Stimulated activated CD4-positive, alpha-beta T cell treated with anti-CD3 and anti-CD28 coated beads, Interleukin-12 subunit alpha, Interleukin-12 subunit beta, amount 100 ng/mL, for 48 hours (primary cell): ENCODE measurements at places on chromosomes 6 and 20.

DNA sequence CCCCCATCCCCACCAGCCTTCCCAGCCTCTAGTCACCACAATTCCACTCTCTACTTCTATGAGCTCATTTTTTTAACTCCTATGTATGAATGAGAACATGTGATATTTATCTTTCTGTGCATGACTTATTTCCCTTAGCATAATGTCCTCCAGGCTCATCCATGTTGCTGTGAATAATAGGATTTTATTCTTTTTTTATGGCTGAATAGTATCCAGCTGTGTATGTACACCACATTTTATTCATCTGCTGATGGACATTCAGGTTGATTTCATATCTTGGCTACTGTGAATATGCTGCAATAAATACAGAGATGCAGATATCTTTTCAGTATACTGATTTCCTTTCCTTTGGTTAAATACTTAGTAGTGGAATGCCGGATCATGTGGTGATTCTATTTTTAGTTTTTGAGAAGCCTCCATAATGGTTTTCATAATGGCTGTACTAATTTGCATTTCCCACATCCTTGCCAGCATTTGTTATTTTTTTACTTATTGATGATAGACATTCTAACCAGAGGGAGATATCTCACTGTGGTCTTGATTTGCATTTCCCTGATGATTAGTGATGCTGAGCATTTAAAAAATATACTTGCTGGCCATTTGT is 194.9 kb downstream of the PACRG start:
- no peak for DNase-seq

DNA sequence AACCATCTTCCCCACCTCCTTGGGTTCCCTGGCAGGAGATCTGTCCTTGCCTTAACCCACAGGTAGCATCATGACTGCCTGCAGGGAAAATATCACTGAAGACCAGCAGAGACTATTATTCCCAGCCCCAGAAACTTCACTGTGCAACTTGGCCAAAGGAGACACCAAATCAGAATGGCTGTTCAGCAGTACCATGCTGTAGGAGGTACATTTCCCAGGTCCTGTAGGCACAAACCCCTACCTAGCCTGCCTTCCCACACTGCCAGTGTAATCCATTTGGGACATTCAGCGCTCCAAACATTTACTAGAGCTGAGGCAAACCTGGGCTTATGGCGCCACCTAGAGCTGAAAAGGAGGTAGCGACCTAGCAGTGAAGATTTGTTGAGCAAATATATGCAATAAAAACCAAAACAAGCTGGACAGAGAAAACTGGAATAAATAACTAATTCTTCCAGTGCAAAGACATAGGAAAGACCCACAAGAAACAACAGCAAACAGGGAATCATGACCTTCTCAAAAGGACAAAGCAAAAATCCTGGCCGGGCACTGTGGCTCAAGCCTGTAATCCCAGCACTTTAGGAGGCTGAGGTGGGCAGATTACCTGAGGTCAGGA is 60.3 kb downstream of the VTA1 start:
- no peak for DNase-seq

DNA sequence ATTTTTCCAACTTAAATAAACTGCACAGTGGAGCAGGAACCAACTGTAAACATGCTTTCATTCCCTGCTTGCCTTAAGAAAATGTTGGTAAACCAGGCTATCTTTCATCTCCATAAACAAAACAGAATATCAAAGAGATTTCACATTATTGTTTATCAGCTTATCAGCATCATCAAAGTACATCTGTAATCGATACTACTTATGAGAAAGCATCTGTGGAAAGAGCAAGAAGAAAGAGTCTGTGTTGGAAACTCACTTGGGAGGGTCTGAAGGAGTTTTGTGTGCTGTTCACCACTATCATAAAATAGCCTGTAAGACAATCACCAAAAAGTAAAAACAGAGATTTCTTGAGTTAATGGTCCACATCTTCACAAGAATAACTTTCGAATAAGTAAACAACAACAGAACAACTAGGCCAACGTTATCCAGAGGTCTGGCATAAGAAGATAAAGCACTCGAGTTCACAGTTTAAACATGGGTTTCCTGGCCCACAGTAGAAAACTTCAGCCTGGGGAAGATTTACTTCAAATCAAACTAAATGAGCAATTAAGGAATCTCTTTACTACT is 47.9 kb downstream of the EPB41L2 start:
- no peak for DNase-seq

- DNase-seq: no peak
Measured at GRCh38 chr20:5356941-5357340, 40.2 kb upstream of the PROKR2 start.

- DNase-seq: no peak
Measured at GRCh38 chr20:56691325-56691998, 62.4 kb downstream of the TFAP2C start.

DNA sequence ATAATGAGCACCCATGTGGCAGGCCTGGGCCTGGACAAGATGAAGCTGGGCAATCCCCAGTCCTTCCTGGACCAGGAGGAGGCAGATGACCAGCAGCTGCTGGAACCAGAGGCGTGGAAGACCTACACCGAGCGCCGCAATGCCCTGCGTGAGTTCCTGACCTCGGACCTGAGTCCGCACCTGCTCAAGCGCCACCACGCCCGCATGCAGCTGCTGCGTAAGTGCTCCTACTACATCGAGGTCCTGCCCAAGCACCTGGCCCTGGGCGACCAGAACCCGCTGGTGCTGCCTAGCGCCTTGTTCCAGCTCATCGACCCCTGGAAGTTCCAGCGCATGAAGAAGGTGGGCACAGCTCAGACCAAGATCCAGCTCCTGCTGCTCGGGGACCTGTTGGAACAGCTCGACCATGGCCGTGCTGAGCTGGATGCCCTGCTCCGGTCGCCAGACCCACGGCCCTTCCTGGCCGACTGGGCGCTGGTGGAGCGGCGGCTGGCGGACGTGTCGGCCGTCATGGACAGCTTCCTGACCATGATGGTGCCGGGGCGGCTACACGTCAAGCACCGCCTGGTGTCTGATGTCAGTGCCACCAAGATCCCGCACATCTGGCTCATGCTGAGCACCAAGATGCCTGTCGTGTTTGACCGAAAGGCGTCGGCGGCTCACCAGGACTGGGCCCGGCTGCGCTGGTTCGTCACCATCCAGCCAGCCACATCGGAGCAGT is 1.9 kb downstream of the FNDC11 start:
- DNase-seq: no peak

GRCh38 chr6:113184736-113185135 is 672.4 kb upstream of the MARCKS start:
- DNase-seq: no peak

DNA sequence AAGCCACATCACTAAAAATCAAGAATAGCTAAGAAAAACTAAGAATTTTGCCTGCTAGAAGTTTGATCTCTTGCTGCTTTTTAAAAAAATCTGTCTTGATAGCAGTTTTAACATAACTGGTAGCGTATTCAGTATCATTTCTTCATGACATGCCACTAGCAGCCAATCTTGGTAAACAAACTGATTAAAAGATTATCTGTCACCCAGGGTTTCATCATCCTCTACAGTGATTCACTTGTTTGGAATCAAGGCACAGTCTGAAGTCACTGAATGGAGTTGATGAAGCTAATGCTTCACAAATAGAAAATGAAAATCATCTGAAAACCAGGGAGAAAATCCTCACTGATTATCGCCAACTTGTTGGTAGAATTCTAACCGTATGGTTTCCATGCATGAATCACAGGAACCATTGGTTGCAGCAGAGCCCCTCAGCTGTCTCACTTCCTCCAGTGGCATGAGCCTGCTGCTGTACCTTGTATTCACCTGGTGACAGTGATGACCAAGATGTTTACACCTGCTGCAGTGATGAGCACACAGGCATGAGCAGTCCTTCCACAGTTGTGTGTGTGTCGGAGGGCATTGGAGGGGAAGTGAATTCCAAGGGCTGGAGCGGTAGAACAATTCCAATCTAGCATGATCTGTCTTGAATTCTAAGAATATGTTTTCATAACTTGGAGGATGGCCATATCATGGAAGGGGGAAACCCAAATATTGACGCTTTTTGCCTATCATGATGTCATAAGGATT is 275.0 kb downstream of the KHDC1L start:
- DNase-seq: no peak

- peak; percentile 79 for DNase-seq
Measured at GRCh38 chr6:73452107-73452461, at the start of gene CGAS. Gene CGAS (minus strand): TSS chr6:73452297. CDS start chr6:73452181, 116 bp downstream.

DNA sequence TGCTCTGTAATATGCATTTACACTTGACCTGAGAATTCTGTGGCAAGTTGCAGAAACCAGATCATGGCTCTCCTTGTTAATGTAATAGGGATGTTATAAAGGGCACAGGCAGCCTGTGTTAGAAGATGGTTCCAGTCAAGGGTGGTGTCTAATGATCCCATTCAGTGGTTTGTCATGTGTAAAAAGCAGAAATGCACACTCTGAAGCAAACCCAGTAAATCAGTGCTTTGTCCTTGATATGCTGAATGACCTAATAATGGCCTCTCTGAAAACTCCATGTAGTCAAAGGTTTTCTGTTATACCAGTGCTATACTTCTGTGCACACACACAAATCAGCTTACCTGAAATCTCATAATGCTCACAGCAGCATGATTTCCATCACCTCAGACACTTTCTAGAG is 66.2 kb downstream of the SOBP start:
- no peak for DNase-seq

DNA sequence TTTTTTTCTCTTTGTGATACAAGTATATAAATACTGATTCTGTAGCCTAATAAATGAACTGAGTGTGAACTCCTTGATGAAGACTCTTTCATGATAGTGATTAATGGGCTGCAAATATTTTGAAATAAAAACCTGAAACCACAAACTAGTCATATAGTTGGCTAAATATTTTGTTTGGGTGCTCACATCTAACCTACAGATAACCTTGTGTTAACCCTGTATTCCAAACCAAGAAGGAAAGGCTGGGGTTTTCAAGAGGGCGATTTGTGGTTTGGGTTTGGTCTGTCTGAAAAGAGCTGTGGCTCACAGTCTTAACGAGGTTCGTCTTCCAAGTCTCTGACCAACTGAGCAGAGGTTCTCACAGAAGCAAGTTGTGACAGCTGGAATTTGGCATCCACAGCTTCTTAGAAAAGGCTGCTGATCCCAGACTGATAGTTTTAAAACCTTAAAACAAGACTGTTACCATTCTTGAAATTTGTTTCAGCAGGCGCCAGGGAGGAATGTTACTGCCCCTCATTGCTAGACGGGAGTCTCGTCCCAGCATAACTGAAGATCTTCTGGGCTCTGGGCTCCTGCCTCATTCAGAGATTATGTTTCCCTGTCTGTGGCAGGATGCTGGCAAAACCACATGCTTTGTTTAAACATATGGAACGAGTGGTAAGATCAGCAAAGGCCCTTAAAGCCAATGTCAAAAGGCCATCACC is 736.4 kb upstream of the MARCKS start:
- no peak for DNase-seq

- no peak for DNase-seq
Measured at GRCh38 chr20:44504402-44505307, 17.2 kb downstream of the SERINC3 start.

DNA sequence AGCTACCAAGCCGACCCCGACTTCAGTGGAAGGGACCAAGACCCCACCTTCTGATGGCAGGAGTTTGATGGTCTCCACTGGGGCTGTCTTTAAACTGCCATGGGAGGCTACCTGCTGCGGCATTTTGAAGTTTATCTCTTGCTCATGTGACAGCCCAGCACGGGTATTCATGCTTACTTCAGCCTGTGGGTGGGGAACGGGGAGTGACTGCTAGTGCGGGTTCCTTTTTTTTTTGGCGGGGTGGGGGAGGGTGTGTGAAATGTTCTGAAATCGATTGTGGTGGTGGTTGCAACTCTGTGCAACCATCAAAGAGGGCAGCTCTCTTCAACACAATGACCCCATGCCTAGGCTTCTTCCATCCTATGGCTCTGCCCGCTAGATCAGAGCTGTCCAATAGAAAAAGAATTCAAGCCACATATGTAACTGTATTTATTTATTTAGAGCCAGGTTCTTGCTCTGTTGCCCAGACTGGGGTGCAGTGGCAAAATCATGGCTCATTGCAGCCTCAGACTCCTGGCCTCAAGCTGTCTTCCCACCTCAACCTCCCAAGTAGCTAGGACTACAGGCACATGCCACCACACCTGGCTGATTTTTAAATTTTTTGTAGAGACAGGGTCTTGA is 53.7 kb downstream of the PPP1R16B start:
- no peak for DNase-seq

DNA sequence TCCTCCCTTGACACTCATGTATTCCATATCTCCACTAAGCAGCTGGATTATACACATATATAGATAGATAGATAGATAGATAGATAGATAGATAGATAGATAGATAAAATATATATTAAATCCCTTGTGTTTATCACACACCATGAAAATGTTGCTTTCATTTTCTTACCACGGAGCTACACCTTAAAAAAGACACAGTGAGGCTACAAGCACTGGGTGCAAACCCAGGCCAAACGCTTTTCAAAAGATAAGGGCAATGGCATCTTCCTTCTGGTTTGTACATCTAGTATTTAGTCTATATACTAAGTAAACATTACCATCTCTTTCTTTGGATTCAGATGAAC is 377.1 kb downstream of the ESR1 start:
- DNase-seq: no peak

DNA sequence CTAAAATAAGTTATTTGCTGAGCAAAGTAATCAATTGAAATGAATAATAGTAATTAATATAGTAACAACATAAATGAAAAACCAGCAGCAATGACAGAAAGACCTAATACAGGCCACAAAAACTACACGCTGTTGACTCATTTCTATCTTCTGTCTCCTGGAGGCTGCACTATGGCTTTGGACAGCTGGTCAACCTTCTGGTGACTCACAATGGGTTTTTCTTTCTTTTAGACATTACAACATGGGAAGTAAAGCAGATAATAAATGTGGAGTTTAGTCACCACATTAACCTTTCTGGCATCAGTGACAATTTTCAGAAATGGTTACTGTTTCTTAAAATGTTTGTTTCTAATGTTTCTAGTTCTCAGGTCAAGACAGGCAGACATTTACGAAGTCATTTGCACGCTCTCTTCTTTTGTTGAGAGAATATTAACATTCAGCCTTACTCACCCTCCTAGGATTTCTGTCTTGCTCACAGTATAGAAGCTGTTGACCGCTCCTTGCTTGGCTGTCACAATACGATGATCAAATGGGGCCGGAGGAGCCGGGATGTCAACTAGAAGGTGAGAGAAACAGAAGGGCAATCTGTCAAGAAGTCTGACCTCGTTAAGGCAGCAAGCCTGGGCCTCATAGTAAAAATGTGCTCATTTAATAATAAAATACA is 62.2 kb downstream of the MYLK4 start:
- no peak for DNase-seq

DNA sequence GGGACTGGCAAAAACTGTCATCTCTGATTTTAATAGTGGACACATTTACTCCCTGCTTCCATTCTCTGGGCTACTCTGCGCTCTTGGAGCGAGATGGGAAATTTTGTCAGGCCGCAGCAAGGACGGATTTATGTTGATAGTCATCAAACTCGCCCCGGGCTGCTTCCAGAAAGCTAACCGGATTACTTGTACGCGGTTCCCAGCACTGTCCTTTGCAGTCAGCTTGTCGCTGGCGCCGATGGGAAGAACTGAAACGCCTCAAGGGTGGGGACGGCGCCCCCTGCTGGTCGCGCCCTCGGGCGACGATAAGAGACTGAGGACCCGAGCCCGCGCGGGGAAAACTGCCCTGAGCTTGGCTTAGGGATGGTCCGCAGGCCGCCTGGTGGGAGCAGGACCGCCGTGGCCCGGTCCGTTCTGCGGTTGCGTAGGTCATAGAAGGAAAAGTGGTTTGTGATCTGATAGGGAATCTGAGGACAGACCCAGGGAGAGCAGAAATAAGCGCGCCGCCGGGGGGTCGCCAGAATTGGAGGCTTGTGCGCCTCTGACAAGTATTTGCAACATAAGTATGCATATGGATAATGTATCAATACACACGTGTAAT is 984 bp upstream of the ABT1 start:
- DNase-seq: peak; percentile 81

GRCh38 chr6:21781128-21781527 is 187.6 kb downstream of the SOX4 start:
- DNase-seq: no peak
